ENCODE measurements at places on chromosomes 6 and 20.

- no peak for DNase-seq
Measured at GRCh38 chr20:41379551-41379950, 12.9 kb upstream of the EMILIN3 start.

- DNase-seq: no peak
Measured at GRCh38 chr6:34680802-34681515, 15.6 kb downstream of the ILRUN start.

DNA sequence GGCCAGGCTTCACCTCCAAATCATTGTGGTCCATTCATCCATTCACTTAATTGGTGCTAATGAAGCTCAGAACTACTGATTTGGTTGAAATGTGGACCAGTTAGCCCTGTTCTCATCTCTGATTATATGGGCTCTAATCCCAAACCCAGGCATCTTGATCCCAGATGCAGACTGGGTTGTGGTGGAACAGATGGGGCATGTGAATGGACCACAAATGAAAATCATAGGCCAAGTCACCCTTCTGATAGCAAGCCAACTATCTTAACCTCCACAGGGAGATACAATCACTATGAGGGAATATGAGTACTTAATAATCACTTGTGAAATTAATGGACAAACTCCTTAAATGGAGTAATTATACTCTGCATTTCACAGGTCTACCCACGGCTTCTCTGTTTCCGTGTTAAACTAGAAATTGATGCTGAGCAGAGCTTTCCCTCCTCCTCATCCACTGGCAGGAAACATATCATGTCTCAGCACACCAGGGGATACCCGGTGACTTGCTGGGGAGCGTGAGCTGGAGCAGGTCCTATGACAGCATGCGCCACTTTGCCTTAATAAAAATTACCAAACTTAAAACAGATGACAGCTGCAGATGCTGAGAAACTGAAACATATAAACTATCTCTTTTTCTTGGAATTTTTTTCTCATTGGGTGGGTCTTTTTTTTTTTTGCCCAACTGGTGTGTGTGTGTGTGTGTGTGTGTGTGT, 108.8 kb upstream of the HEY2 start:
- no peak for DNase-seq

DNA sequence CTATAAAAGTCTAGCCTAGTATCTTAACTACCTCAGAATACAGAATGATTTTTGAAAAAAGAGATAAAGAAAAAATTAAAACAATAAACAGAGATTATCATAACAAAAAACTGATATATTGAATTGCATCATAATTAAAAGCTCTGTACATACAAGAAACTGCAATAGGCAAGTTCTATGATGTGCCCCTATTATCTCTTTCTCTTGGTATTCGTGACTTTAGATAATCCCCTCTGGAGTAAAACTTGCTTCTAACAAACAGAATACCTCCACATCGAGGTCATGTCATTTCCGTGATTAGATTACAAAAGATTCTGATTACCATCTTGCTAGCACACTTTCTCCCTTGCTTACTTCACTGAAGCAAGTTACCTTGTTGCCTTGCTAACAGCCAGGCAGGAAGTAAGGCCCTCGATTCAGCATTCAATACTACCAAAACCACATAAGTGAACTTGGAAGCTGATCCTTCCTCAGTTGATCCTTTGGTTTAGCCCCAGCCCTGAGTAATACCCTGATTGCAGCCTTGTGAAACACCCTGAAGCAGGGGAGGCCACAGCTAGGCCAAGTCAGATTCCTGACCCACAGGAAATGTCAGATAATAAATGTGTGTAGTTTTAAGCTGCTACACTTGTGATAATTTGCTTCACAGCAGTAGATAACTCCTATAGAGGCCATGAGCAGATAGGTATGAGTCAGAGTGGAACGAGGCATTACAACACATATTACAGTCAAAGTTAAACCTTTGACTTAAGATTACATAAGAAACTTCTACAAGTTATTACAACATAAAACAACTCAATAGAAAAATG, 53.7 kb upstream of the TMX4 start:
- DNase-seq: no peak

DNA sequence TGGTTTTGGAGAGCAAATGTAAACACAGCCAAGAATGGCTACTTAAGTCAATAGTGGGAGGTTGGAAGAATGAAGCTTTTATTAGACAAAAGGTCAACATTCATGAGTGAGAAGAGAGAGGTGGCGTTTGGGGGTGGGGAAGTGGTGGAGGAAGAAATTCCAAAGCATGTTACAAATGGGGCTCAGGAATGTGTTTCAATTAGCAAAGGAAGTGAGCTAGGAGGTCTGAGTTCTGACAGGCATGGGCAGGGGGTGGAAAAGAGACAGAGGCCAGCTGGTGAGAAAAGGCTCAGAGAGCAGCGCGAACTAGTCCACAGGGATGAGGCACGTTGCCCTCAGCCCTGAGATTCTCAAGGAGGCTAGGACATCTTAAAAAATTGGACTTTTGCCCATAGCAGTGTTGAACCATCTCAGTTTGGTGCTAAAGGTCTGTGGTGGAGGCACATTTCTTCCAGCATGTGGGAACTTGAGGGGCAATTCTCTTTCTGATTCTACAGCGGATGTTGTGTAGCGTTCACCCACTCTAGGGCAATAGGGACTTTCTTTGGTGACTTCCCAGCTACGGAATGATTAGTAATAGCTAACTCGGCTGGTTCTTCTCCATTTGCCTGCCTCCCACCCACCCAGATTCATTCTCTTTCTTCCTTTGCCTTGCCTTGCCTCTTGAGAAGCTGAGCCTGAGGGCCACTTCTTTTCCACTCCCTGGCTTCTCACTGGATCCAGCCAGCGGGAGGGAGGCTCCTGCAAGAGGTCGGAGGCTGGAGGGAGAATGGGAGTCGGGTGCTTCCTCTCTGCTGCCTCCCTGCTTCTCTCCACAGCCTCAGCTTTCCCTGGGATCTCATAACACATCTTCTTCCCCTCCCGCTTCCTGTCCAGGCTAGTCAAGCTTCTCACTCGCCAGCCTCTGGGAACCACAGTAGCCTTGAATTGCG, 45.1 kb upstream of the NEDD9 start:
- DNase-seq: peak; percentile 27

- DNase-seq: no peak
Measured at GRCh38 chr20:45452772-45453691, 16.5 kb upstream of the WFDC2 start.

DNA sequence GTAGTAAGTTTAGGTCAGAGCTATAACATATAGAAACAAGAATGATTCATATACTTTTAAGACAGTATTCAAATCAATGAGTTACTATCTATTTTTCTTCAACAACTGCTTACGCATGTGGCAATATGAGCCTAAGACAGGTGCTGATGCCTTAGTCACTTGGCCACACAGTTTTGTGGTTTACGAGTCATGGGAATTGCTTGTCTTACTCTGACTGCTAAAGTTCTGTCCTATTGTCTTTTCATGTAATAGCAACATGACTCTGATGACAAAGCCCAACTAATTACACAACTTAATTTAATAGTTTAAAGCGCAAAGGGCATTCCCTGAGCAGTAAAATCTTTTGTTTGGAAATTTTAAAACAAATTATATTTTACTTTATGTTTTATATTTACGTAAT, 159.3 kb upstream of the CENPW start:
- DNase-seq: no peak

DNA sequence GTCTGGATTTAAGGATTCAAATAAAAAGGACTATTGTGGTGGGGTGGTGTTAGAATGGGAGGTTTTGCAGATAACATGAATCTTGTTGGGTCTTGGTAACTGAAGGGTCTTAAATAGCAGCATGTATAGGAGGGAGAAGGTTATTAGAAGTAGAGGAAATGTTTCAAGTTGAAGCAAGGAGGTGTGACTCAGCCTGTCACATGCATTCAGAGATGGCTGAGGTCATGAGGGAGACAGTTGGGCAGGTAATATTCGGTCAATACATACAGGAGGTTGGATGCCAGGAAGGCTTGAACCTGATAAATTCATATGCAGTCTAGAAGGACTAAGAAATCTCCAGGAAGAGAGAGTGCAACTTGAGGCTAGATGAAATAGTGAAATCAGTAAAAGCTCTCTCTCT, 6.1 kb downstream of the KLHL31 start:
- DNase-seq: no peak

DNA sequence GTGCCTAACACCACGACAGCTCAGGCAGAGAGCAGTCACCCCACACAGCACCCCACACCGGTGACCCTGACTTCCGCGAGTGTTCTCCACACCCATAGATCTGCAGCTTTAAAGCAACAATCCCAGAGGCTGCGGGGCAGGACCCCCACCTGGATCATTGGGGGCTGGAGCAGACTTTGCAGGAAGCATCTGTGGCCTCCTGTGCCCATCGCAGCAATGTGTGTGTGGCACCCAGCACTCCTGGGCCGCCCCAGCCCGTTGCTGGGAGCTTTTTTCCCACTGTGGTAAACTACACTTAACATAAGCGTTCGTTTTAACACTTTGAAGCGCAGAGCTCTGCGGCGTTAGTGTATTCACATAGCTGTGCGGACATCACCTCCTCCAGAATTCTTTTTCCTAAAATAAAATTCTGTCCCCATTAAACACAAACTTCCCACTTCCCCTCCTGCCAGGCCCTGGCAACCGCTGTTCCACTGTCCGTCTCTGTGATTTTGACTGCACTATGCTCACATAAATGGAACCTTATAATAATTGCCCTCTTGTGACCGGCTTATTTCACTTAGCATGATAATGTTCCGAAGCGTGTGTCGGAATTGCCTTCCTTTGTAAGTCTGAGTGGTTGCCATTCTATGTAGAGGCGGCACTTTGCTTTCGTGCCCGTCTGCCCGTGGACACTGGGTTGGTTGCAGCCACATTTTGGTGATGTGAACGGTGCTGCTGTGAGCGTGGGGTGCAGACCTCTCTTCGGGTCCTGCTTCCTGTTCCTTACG, 382.5 kb downstream of the CDH4 start:
- no peak for DNase-seq

- DNase-seq: no peak
Measured at GRCh38 chr20:44959082-44959637, 1.0 kb downstream of the TOMM34 start.

- no peak for DNase-seq
Measured at GRCh38 chr6:169592558-169592957, 109.3 kb downstream of the WDR27 start.

Data from NCI-H2029 treated with DMSO at 0.1 percent for 48 hours (cell line).